ENCODE measurements at places on chromosomes 7 and 10.

GRCh38 chr10:126905776-126906703 lies 812 bp downstream of the DOCK1 start:
- DNase-seq = no peak

GRCh38 chr10:43453266-43453831 lies 16.4 kb downstream of the ZNF487 start:
- no peak for DNase-seq

GRCh38 chr7:102181517-102181916 lies 105.2 kb upstream of the SH2B2 start:
- DNase-seq = no peak

- DNase-seq = no peak
Observed at GRCh38 chr7:135877805-135878204, 99.4 kb downstream of the MTPN start.

GRCh38 chr7:1930381-1931065 lies 260.4 kb downstream of the ELFN1 start:
- DNase-seq = no peak

DNA sequence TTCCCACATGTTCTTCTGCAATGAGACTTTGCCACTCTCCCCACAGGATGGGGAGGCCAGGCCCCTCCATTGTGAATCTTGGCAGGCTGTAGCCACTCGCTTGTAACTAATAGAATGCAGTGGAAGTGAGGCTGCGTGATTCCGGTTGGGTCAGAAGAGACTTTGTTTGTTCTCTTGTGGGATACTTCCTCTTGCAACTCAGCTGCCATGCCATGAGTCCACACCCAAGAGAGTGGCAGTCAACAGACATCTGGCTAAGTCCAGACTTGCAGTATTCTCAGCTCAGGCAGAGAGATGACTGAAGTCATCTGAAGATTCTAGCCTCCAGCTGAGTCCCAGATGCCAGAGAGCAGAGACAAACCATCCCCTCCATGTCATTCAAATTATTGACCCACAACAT lies 153.4 kb upstream of the GDF10 start:
- no peak for DNase-seq

- no peak for DNase-seq
Observed at GRCh38 chr10:42428534-42428933, 209.8 kb downstream of the ZNF33B start.

DNA sequence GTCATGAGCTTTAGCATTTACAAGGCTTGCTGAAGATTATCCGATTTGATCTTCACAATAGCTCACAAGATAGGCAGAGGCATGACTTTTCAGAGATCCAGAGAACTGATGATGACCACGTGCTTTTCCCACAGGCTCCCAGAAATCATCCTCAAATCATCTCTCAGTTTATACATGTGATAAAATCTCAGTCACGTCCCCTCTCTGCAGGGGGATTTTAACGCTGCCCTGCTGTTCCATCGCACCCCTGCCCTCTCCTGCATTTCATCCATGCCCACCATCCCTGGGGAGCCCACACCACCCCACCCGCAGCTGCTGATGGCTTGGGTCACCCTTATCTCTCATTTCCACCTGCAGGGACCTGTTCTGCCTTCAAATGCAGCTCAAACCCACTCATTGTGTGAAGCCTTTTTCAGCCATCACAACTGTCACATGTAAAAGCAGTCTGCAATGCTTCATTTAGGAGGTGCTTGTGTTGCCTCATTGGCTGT lies 141.8 kb downstream of the DIP2C start:
- no peak for DNase-seq

DNA sequence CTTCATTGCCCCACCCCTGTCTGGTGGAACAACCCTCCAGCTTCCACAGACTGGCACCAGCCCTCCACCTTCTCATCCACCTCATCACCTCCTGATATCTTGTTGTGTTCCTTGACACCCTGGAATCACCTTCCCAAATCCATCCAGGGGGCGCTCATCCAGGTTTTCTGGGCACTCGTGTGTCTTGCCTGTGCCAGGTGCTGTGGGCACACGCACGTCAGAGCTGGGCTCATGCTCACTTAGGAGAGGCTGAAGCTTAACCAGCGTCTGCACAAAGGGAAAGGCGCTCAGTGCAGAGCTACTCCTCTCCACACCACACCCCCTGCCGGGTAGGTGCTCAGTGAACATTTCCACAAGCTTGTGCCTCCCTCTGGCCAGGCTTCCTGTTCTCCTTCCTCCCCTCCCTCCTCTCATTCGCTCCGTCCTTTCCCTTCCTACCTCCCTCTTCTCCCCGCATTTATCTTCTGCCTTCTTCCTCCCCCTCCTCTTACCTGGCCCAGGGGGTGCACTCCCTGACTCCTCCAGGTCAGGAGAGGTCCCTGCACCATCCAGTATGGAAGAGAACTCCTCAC lies 4.8 kb downstream of the ADCYAP1R1 start:
- no peak for DNase-seq

GRCh38 chr10:122051609-122052385 lies 62.8 kb downstream of the TACC2 start:
- DNase-seq = no peak

GRCh38 chr7:158557441-158557755 lies 30.2 kb downstream of the PTPRN2 start:
- no peak for DNase-seq

GRCh38 chr7:133114519-133114918 lies 32.6 kb upstream of the CHCHD3 start:
- no peak for DNase-seq

DNA sequence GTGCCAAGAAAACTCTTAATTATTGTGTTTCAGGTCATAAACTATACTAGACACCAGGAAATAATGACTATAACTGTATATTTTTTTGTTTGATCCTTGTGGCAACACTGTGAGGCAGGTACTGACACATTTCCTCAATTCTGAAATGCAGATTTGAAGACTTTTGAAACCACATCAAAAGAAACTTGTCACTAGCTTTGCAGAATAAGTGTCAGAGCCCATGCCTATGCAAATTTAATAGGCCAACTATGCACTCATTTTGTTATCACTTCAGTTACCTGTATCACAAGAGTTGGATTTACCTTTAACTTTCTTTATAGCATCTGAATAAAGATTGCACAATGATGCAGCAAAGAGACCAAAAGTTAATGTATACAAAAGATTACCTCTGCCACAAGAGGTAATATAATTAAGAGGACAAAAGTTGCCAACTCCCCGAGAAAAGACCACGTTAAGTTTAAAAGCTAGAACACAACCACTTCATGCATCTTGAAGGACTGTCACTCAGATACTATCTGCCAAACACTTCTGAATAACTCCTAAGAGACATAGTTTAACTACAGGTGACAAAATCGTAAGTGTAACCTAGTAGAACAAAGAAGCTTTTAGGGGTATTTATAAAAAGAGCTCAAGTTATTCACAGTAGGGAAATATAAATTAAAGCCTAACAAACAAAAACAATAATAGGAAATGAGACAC lies 80.5 kb downstream of the ELAPOR2 start:
- no peak for DNase-seq

GRCh38 chr7:70680743-70681468 lies 451.0 kb upstream of the GALNT17 start:
- DNase-seq = no peak

- DNase-seq = no peak
Observed at GRCh38 chr7:93298671-93299070, 66.5 kb downstream of the VPS50 start.

DNA sequence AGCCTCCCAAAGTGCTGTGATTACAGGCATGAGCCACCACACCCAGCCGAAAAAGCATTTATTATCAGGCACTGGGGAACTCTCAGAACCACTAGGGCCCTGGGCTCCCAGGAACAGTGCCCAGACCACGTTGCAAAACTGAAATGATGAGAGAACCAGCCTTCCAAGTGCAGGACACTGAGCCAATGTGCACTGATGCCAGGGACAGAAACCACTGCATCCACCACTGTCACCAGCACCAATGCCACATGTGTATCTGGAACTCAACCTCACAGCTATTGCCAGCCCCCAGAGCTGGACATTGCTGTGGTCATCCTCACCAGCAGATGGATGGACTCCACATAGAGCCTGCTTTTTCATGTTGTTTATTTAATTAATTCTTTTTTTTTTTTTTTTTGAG lies 28.2 kb upstream of the TPST1 start:
- DNase-seq = no peak

DNA sequence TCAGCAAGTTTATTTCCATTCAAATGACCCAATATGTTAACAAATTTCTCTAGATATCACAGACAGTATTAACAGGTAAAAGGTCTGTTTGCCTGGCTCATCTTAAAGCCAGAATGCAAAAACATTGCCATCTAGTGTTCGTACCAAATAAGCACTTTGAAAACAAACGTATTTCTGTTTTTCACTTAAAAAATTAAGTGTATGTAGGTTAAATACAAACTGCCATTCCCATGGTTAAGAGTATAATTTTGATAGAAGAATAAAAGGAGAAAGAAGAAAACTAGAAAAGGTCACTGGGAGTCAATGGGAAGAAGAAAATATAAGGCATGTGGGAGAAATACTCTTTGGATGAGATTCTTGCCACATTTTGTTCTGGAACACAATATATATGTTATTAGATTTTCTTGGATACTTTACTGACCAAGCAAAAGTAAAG lies 51.0 kb downstream of the ORC5 start:
- no peak for DNase-seq

DNA sequence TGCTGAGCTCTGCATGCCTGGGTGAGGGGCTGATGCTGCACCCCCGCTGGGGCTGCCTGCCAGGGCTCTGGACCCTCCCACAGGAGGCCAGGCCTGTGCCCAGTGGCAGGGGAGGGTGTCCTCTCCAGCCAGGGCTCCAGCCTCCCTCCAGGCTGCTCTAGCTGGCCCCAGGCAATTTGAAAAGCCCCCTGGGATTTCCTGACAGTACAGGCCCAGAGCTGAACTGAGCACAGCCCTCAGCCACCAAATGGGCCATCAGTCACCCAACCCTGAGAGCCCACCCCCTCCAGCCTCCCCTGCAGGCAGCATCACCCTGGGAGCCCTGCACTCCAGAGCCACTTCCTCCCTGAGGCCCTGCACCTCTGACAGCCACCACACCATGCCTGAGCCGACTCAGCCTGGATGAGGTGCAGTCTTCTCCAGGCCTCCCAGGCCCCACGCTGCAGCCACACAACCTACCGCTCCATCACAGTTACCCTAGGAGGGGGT lies 101.8 kb upstream of the RET start:
- no peak for DNase-seq

DNA sequence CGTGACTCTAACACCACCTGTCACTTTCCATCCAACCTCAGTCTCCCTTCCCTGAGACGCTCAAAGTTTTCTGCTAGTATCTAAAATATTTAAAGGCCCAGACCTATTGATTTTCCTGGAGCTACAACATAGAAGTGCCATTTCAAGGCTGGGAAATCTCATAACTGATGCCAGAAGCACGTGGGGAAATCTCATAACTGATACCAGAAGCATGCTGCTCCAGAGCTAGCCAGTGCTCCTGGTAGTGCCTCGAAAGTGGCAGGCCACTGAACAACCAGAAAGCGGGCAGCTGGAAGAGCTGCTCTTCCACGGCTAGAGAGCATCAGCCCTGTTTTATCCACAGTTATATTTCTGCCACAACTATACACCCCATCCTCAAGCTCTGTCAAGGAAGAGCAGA lies 72.5 kb downstream of the CAV1 start:
- DNase-seq = no peak

DNA sequence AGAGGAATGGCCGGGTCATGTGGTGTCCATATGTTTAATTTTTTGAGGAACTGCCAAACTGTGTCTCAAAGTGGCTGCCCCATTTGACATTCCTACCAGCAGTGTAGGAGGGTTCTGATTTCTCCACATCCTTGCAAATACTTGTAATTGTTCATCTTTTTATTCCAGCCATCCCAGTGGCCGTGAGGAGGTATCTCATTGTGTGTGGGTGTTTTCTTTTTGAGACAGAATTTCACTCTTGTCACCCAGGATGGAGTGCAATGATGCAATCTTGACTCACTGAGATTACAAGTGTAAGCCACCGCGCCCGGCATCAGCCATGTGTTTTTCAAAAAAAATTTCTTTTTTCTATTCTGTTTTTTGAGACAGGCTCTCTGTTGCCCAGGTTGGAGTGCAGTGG lies 38.7 kb upstream of the DLG5 start:
- no peak for DNase-seq

DNA sequence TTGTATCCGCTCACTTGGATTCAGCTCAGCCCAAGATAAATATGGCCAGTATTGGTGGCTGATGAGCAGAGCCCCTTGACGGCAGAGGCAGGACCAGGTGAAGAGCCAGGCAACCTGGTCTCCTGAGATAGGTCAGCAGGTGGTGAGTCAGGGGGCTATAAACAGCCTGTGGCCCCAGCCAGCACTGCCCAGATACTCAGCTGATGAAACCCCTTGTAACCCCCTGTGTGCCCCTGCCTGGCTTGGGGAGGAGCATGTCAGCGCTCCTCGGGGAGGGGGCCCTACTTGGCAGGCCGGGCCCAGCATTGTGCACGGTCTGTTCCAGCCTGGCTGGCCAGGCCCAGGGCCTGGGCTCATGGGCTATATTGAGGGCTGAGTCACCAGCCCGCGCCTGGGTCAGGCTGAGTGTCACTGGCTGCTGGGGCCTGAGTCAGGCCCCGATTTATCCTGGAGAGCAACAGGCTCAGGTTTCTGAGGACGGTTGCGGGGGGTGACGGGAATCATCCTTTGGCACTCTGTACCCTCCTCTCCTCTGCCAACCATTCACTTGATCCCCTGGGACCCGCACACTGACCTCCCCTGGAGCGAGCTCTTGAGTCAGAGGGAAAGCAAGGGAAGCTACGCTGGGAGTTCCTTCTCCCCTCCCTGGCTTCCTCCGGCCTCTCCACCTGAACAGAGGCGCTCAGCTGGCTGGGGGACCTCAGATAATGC lies 2.8 kb upstream of the FLNC start:
- no peak for DNase-seq

DNA sequence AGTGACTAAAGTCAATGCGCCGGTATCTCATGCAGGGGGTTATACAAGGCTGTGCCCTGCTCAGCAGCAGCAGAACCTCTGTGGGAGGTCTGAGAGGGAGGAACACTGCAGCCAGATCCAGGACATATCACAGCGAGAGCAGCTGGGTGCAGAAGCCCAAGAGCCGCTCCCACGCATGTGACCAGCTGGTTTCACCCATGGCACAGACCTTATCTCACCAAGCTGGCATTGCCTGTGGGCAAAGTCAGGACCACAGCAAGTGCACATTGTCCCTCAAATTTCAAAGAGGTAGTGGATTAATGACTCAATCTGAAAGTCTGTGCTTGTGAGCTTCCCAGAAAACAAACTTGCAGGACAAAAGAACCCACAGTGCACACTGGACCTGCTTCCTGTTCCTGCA lies 31.6 kb upstream of the AKR1C1 start:
- no peak for DNase-seq

DNA sequence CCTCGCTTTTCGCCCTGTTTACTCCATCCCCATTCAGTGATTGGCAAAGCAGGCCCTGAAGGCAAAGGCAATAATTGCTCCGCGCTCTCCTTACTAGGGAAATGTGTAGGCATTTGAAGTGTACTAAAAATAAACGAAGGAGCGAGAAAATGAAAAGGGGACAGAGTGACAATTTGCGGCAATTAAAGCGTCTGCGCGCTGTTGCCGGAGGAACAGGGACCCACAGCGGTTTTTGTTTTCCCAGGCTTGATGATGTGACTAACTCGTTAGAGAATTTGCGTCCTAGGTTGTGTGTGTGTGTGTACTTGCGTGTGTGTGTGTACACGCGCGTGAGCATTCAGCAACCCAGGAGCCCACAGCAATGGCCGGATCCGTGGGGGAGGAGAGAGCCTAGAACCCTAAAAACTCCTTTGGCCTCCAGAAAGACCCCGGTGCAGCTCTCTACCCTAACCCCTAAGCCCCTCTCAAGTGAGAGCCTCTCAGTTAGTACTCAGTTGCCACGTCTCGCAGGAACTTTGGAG lies 7.8 kb upstream of the DLX6 start:
- no peak for DNase-seq

GRCh38 chr10:34811968-34812514 lies 3.1 kb downstream of the PARD3 start:
- no peak for DNase-seq

GRCh38 chr7:25031007-25031406 lies 51.0 kb upstream of the OSBPL3 start:
- no peak for DNase-seq

Data from stimulated activated CD4-positive, alpha-beta T cell treated with anti-CD3 and anti-CD28 coated beads, TNF-alpha, amount 100 ng/mL, for 1 hour (primary cell).